ENCODE measurements at places on chromosomes 3 and 15.

DNA sequence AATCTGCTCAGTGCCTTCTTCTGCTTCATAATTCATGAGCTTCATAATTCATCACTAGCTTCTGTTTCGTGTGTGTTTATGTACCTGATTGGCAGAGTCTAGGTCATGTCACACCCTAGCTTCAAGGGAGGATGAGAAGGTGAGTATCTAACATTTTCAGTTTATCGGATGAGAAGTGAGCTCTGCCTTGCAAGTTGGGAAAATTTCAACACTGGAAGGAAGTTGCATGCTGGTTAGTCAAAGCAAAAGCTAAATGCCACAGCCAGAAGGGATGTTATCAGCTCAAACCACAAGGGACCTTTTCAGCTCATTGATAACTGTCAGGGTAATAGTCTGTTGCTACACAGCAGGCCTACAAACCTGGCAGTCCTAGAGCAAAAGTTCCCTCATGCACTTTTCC, 7.3 kb upstream of the TNFSF10 start:
- no peak for DNase-seq

- DNase-seq, result no peak
These were observed 48.0 kb upstream of the MRPL3 start for GRCh38 chr3:131550562-131551465.

GRCh38 chr3:32367442-32367841, 24.2 kb upstream of the CMTM7 start:
- no peak for DNase-seq

GRCh38 chr15:50627351-50628055, 59.1 kb downstream of the TRPM7 start:
- no peak for DNase-seq

DNA sequence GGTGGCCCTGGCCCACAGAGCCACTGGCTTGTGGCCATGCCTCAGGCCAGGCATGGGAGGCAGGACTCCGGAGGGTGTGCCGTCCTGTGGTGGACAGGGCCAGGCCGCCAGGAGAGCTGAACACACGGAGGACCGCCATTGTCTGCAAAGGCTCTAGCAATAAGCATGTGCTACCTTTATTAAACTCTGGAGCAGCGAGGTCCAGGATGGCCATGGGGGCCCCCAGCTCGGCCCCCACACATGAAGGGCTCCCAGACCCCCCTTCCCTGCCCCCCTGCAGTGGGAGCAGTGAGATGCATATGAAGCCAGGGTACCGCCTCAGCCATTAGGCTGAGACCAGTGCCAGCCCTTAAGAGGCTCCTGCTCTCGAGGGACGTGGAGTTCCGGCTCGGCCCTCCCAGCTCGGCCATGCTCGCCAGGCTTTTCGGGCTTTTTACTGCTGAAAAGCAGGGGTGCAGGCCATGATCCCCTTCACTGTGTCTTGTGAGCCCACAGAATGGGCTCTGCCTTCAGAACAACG, 2.7 kb downstream of the AMIGO3 start:
- DNase-seq, result no peak

Measured in stomach (tissue), 19 donors.